Activated T-cell treated with anti-CD3 and anti-CD28 coated beads, Interleukin-2, amount 50 U/mL, for 72 hours (primary cell): ENCODE measurements at places on chromosomes 7 and 10.

- no peak for DNase-seq
Observed at GRCh38 chr10:22486431-22486830, 141.1 kb downstream of the SPAG6 start.

DNA sequence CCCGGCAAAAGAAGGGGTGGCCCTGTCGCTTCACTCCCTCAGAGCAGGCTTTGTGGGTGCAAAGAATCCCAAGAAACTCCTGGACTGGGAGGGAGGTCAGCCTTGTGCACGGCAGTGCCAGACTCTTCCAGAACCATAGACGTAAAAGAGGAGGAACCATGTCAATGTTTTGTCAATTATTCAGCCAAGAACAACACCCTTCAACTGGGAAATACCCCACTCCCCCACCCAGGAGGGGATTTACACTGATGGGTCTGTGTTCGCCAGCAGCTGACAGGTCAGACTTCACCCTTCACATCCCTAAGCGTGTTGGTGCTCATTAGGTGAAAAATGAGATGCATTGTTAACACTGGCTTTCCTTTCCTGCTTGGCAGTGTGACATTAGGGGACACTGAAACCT lies 116.8 kb upstream of the BMPER start:
- DNase-seq: no peak

GRCh38 chr7:79096361-79096805 lies 357.1 kb downstream of the MAGI2 start:
- DNase-seq: no peak

DNA sequence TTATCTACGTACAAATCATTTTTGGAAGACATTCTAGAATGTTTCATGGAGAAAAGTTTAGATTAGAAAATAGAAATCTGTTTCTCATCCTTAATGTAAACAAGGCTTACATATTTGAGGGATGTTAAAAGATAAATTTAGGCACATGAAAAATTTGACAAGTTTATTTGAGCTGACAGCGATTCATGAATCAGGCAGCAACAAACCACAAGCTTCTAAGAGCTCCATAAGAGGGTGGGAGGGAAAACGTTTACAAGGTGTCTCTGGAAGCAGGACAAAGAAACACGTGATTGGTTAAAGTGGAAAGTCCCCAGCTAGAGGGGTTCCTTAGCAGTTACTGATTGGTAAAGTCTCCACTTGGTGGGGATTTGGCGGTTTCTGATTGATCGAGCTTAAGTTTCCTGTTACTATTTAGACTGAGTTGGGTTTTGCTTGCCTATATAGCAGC lies 228.9 kb upstream of the PITRM1 start:
- DNase-seq: no peak

DNA sequence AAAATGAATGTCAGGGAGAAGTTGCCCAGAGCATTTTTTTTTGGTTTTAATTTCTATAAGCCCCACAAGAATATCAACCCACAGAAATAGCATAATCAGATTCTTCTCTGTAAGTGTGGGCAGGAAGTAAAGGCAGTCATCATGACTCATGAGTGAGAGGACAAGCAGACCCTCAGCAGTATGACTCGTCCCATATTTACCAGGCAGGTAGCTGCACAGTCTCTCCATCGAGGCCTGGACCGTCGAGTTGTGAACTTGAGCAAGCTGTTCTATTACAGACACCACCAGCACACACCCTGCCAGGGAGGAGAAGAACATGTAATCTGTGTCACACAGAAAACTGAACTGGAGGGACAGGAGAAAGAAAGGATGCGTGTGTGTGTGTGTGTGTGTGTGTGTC lies 37.8 kb downstream of the AOAH start:
- peak; percentile 72 for DNase-seq

GRCh38 chr7:134784251-134785049 lies 5.0 kb downstream of the CALD1 start:
- no peak for DNase-seq

- no peak for DNase-seq
Observed at GRCh38 chr7:11589251-11589650, 242.7 kb downstream of the THSD7A start.

DNA sequence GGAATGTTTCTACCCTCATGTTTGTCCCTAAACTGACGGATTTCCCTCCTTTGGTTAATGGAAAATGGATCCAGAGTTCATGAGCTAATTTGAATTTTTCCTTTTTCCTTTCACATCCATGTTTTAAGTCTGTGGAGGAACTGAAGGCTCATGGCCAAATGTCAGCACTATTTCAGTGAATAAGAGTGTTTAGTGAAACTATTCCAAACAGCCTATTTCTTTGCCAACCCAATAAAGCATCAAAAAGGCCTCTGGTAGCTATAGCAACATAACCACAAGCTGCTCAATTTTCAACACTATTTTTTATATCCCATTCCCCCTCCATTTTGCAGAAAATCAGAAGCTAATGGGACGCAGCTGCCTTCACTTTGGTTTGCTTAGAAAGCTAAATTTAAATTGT lies 1454.1 kb downstream of the GATA3 start:
- no peak for DNase-seq

- DNase-seq: no peak
Observed at GRCh38 chr10:75091146-75091545, 20.3 kb upstream of the SAMD8 start.

DNA sequence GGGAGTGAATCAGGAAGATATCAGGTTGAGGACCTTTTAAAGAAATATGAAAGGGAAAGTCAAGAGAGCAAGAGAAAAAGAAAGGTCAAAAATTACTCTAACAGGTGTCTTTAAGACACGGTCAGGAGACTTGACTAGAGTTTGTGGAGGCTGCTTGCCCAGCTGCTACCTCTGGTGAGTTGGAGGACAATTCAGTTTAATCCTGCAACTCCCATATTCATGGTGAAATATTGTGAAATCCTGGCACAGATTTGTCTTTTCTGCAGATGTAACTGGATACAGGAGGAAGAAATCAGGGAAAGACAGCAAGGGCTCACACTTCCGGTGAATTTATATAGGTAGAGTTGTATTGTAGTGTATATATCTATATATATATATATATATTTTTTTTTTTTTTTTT lies 93.5 kb downstream of the AKAP9 start:
- no peak for DNase-seq

DNA sequence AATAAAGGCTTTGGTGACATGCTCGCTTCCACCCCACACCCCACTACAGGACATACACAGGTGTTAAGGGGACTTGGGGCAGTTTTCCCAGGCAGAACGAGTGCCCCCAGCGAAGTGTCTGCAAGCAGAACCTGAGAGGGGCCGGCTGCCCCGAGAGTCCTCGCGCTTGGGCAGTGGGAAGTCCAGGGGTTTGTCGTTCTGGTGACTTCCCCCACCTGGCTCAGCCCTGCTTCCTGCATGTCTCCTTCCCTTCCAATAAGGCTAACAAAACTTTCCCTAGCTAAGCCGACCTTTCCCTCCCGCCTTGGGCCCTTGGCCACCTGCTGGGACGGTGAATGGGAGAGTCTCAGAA lies 916 bp downstream of the VWA2 start:
- no peak for DNase-seq

GRCh38 chr10:100208276-100208675 lies 21.1 kb downstream of the CHUK start:
- DNase-seq: no peak

- peak; percentile 35 for DNase-seq
Observed at GRCh38 chr7:150378115-150378852, 846 bp upstream of the ZNF775 start.

GRCh38 chr7:49099587-49100326 lies 175.4 kb downstream of the CDC14C start:
- DNase-seq: no peak

DNA sequence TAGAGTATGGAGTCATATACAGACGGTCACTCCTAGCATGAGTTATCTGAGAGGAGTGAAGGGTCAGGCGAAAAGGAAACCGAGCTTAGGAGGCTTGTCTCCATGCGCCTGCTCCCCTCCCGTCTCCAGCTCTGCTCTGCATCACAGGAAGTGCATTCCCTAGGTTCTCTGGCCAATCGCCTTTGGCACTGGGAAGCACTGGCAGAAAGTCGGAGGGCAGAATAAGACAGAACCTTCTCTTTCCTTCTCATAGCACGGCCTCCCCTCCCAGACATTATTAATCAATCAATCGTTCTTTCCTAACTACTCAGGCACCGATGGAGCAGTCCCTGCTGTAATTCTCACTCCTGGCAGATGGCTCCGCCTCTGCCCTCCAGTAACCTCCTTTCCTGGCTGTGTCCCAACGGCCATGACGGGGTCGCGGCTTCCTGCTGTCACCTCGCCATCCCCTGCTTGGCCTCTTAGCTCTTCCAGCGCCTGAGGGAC lies 177.1 kb downstream of the FRMD4A start:
- DNase-seq: no peak

- DNase-seq: no peak
Observed at GRCh38 chr10:93498166-93498565, 1.8 kb downstream of the CEP55 start.

- peak; percentile 19 for DNase-seq
Observed at GRCh38 chr7:107501593-107501992, 31.7 kb downstream of the GPR22 start.

- no peak for DNase-seq
Observed at GRCh38 chr7:81150951-81151361, 232.1 kb upstream of the SEMA3C start.

GRCh38 chr7:31991846-31992245 lies 78.4 kb downstream of the PDE1C start:
- no peak for DNase-seq

- no peak for DNase-seq
Observed at GRCh38 chr7:47948141-47948790, at the start of gene PKD1L1. PKD1L1 (minus strand) TSS chr7:47948466; CDS start chr7:47948440, 26 bp downstream.

GRCh38 chr10:132377326-132377725 lies 19.7 kb upstream of the PWWP2B start:
- DNase-seq: no peak

- DNase-seq: no peak
Observed at GRCh38 chr10:107814865-107815487, 650.5 kb upstream of the SORCS1 start.

GRCh38 chr10:46245381-46245900 lies 41.4 kb upstream of the ANTXRL start:
- DNase-seq: no peak

- no peak for DNase-seq
Observed at GRCh38 chr7:76211216-76211615, 9.5 kb downstream of the SRRM3 start.

GRCh38 chr7:138481447-138482380 lies 21.7 kb downstream of the TRIM24 start:
- DNase-seq: no peak

DNA sequence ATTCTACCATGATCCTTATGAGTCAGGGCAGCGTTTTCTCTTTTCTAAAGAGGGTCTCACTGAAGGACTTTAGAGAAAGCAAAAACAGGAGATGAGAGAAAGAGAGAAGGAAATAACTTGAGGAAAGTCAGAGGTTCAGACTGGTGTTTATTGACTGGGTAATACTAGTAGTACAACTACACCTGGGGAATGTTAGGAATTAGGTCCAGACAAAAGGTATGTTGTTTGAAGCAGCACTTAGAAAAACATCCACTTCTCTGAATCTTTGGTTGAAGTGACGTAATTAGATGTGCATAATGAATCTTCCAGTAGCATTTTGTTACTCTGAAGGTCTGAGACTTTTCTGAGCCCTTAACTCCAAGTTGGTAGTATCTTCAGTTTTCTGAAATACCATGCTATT lies 380.3 kb upstream of the LRGUK start:
- no peak for DNase-seq

- DNase-seq: no peak
Observed at GRCh38 chr10:123965973-123966895, 74.6 kb upstream of the CPXM2 start.

DNA sequence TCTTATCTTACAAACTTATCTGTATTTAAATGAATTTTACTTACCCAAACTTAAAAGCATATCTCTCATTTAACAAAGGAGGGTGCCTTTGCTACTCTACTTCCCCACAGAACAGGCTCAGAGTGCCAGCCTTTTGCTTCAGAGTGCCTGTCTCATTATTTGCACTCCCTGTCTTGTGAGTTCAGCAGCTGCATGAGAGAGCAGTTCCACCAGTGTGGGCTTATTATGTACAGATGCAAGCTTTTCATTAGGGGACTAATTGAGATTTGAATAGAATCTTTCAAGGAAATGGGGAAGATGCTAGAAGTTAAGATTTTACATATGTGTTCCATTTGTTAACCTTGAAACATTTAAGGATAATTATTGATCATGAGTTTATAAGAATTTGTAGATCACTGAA lies 310.2 kb upstream of the LRRN3 start:
- DNase-seq: no peak
